ENCODE measurements at places on chromosomes 7 and 10.

GRCh38 chr10:104230490-104230889 is 1.7 kb downstream of the CFAP43 start:
- DNase-seq = no peak

GRCh38 chr7:108890862-108891261 is 321.2 kb downstream of the DNAJB9 start:
- no peak for DNase-seq

GRCh38 chr7:40059057-40059456 is 75.4 kb downstream of the MPLKIP start:
- DNase-seq = no peak

GRCh38 chr10:102935939-102936605 is 18.0 kb downstream of the CNNM2 start:
- DNase-seq = no peak

DNA sequence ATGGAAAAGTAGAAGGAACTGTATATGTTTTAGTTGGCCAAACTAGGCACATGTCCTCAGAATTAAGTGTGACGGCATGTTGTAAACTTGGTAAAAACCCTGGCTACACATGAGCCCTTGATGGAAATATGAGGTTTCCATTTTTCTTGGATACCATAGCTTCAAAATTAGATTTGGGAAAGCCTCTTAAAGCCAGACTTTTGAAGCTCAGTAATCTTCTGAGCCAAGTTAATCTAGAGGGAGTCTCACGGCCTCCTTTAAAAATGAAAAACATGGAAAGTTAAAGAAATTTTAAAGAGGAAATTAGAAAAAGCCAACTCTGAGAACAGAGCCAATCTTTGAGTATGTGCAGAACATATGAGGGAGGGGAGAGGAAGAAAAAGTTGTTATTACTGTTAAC is 376.0 kb downstream of the CTNNA3 start:
- no peak for DNase-seq

- no peak for DNase-seq
Measured at GRCh38 chr7:107007892-107008287, 36.6 kb upstream of the PRKAR2B start.

GRCh38 chr10:7421526-7421925 is 10.7 kb upstream of the SFMBT2 start:
- no peak for DNase-seq

- no peak for DNase-seq
Measured at GRCh38 chr10:76962851-76963250, 674.8 kb downstream of the KCNMA1 start.

DNA sequence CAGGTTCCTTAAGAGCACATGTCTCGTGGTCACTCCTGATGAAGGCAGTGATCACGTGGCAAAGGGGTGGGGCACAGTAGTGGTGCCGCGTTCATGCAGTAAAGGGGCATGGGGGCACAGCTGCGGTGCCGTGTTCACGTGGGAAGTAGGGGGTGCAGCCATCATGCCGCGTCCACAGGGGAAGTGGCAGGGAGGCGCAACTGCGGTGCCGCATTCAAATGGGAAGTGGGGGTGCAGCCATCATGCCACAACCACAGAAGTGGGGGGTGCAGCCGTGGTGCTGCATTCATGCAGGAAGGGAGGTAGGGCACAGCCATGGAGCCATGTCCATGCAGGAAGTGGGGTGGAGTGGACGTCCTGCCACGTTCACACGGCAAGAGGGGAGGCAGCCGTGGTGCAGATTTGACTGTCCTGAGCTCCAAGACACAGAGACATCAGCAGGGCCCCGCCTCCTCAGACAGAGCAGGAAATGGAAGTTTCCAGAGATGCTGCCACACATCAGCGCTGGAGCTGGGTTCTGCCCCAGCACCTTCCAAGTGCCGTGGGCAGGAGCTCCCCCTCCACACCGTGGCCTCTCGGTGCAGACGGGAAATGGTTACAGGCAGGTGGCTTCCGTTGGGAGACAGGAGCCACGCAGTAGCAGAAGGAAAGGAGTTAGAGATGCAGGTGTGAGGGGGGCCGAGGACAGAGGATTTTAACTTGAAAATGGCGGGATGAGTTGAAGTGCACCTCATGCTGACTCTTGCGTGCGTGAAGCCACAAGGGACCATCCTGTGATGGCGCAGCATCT is 95.0 kb upstream of the DDC start:
- no peak for DNase-seq

GRCh38 chr7:18087026-18087686 is 59.5 kb upstream of the PRPS1L1 start:
- DNase-seq = peak; percentile 21

- DNase-seq = no peak
Measured at GRCh38 chr7:92010215-92010614, 69.6 kb downstream of the AKAP9 start.

- DNase-seq = no peak
Measured at GRCh38 chr10:5125315-5126044, 31.3 kb downstream of the AKR1C3 start.

- no peak for DNase-seq
Measured at GRCh38 chr7:111324228-111324627, 233.3 kb downstream of the LRRN3 start.

DNA sequence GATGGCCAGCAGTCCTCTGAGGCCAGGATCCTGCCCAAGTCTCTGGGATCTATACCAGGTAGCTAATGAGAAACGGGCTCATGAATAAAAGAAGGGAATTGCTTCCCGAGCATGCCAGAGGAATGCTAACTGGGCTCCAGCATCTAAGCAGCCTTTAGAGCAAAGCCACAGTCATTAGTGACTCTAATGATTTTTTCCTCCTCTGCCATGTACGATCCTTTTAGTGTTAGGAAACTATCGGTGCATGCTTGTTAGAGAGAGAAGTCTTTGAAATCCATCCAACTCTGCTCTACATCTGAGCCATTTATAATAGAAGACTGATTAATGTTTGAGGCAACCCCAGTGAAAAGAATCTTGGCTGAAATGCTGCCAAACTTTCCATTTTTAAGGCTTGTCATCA is 124.9 kb upstream of the TCERG1L start:
- DNase-seq = no peak

DNA sequence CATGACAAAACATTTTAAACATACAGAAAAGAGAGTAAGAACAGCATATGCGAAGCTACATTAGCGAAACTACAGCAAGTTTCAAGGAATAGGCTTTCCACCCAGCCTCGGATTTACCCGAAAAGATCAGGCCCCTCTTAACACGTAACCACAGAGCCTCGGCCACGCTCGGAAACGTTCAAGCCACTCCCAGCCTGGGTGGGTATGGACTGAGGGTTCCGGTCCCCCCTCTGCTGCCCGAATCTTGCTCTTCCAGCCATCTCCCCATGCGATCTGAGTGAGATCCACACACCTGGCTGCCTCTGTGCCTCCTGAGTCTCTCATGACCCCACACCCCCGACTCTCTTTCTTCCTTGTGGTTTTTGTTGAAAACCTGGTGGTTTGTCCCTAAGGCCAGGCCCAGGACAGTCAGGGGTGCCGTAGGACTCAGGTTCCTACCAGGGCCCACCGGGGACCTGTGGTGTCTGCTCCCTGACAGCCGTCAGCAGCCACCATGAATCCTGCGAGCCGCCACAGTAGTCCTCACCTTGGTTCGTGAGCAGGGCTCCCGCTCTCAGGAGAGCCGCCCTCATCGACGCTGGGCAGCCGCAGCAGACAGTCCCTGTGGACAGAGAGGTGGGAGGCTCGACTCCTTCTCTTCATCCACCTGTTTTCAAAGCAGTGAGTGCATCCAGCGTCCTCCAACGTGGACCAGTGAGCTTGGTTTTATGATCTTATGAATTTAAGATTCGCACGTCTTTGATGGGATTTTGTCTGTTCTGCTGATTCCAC is 18.5 kb downstream of the KNDC1 start:
- DNase-seq = no peak

GRCh38 chr7:133794479-133794878 is 332.7 kb upstream of the LRGUK start:
- no peak for DNase-seq

DNA sequence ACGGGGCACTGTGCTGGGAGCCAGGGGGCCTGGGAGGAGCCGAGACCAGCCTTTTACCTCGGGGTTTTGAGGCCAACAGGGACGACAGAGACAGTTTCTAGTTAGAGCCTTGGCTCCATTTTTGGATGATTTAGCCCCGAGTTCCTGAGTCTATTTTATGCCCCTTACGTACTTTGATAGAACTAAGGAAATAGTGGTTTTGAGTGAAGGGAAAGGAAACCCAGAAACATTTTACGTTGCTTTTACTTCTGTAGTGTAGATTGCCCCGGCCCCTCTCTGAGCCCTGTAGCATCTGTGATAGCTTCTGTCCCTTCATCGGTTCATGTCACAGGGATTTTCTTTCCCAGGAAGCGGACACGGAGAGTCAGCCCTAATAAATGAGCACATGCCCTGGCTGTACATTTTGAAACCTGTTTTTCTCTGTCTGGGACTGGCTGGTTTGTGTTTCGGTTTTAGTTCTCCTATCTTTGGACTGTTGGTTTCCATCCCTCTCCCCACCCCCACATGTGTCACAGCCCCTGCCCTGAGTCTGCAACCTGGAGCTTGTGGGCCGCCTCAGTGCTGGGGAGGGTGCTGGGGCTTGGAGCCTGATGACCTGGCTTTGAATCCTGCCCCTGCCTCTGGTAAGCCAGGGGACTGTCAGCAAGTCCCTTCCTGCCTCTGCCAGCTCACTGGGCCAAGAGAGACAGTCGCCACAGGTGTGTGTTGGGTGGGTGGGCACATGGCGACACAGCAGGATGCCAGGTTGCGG is 6.9 kb upstream of the ORAI2 start:
- no peak for DNase-seq

GRCh38 chr7:37371755-37372154 is 76.9 kb downstream of the ELMO1 start:
- no peak for DNase-seq

DNA sequence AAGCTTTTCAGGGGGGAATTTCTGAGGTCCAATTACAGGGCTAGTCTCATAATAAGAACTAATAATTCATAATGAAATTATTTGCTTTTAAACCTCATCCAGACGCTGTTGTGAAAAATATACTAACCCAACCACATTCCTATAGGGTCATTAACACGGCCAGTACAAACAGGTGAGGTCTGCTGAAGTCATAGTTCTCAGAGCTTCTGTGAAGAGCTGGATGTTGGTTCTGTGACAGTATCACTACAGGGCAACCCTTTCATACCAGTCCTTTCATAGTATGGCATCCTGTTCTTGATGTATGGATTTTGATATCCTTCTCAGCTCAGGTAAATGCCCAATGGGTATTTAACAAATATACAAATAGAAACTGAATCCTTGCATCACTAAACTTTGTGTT is 62.3 kb upstream of the FAM133B start:
- no peak for DNase-seq

GRCh38 chr7:121459148-121459547 is 63.0 kb upstream of the FAM3C start:
- no peak for DNase-seq

- DNase-seq = no peak
Measured at GRCh38 chr7:20019757-20020432, 197.3 kb downstream of the MACC1 start.

GRCh38 chr7:5139998-5140397 is 50.0 kb upstream of the WIPI2 start:
- DNase-seq = peak; percentile 4

DNA sequence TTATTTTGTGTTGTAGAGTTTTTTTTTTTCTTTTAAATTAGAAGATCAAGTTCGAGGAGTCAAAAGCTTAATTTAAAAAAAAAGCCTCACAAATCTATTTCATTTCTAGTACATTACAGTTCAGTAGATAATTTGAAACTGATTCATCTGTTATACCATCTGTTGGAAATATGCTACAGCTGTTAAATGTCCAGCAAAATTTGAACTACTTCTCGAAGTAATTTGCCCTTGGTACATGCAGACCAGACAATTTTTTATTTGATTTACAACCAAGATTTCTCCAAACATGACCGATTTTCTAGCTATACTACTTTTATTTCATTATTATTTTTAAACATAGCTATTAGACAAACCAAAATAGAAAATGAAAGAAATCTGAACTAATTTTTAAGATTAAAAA is 647.9 kb downstream of the CNTNAP2 start:
- no peak for DNase-seq

GRCh38 chr7:122100021-122100420 is 44.0 kb downstream of the AASS start:
- DNase-seq = no peak

DNA sequence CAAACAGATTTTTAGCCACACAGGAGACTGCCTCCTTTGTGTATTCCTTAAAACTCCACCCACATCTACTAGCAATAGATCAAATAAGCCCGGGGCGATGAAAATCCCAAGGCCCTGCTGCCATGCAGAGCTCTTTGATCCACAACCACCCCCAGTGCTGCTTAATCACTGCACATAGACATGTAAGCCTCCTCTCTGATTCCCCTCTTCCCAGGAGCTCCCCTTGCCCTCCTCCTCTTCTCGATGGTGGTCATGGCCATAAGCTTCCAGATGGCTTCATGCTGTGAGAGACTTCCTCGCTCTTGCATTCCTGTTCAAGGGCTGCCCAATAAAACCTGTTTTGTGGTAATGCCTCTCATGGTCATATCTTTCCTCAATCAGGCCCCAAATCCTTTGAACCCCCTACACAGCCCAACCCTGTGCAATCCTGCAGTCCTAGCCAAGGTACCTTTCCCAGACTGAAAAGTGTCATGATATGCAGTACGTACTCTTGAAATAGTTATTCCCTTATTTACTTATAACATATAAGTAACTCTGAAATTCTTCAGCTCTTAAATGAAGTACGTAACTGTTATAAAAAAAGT is 158.5 kb downstream of the CACNA2D1 start:
- no peak for DNase-seq

- no peak for DNase-seq
Measured at GRCh38 chr10:88221010-88221973, 357.9 kb downstream of the PTEN start.

GRCh38 chr7:104161244-104161643 is 46.6 kb downstream of the ORC5 start:
- no peak for DNase-seq

DNA sequence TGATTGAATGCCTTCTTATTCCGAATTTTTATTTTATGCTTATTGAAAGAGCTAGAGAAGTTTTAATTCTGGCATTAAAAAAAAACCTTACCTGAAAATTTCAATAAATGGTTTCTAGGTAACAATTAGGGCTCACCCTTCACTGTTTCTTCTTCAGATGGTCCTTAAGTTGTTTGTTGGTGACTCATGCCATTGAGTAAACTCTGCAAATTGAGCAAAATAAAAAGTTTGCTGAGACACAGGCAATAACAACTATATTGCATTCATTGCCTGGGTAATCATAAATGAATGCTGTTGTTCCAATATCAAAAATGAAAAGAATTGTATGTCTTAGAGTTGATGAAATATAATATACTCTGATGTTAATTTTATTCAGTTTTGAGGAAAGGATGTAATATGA is 300.3 kb downstream of the CDK14 start:
- no peak for DNase-seq

GRCh38 chr7:133429371-133429770 is 176.5 kb downstream of the EXOC4 start:
- no peak for DNase-seq

- no peak for DNase-seq
Measured at GRCh38 chr7:139696552-139696951, 81.2 kb downstream of the HIPK2 start.

- peak; percentile 73 for DNase-seq
Measured at GRCh38 chr10:116254422-116255155, 18.4 kb downstream of the GFRA1 start.

- DNase-seq = no peak
Measured at GRCh38 chr10:15780353-15781135, 60.8 kb upstream of the ITGA8 start.

GRCh38 chr7:127059475-127059874 is 193.3 kb downstream of the GRM8 start:
- DNase-seq = no peak

GRCh38 chr7:127794136-127794535 is 142.1 kb downstream of the SND1 start:
- DNase-seq = no peak

- peak; percentile 28 for DNase-seq
Measured at GRCh38 chr7:70829221-70830059, 302.5 kb upstream of the GALNT17 start.

Measured in left kidney (tissue), 8 donors.